ENCODE measurements at places on chromosomes 4 and X.

- DNase-seq, result no peak
These were observed 22.4 kb downstream of the AFF1 start for GRCh38 chr4:86957215-86957614.

GRCh38 chrX:55057675-55058249 is 17.1 kb upstream of the PAGE2B start:
- DNase-seq, result peak; percentile 24

- DNase-seq, result no peak
These were observed 3.3 kb downstream of the UTP3 start for GRCh38 chr4:70691661-70692060.

DNA sequence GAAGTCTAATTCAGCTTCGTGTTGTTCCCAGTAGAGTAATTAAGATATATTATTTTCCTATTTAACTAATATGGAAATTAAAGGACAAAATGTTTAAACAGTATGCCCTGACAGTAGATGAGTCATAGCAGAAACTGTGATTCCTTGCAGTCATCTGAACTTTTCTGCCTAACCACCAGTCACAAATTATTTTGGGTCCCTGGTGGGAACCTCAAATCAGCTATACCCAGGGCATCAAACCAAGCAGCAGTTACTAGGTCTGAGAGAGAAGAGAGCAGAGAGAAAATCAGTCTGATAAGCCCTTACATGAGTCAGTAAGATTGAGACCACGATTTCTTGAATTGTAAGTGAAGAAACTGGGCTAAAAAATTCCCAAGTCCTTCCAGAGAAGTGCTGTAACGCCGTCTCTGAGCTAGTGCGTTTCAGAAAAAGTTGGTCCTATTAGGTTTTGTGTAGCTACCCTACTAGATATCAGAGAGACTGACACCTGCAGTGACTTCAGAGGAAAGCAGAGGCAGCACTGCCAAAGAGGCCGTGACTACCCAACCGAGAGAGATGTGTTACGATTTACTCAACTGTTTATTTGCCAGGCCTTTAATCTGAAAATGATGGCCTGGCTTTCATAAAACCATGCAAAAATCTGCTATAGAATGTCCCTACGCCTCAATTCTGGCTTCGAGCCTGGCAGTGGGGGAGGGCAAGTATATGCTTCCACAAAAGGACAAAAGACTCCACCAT is 21.7 kb upstream of the GPM6A start:
- peak; percentile 8 for DNase-seq

Measured in NCI-H345 (cell line).